Bone marrow (tissue), 2 donors: ENCODE measurements at places on chromosomes 6 and 20.

- DNase-seq: no peak
Observed at GRCh38 chr6:28980137-28980851, 24.8 kb downstream of the ZNF311 start.

DNA sequence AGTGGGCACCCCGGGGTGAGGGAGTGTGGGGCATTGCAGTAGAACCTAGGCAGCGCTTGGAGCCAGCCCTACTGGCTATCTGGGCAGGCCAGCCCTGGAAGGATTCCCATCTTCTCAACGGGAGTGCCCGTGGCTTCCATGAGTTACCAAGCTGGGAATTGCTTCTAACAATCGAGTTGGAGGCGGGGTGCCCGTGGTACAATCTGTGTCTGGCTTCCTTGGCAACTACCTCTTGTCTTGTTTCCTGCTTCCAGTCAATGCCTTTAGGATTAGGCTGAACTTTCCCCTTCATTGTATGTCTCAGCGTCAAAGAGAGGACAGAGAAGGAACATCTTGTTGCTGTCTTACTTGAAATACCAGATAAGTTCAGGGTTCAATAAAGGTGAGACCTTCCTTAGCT, 33.3 kb downstream of the PPP1R14C start:
- no peak for DNase-seq

- no peak for DNase-seq
Observed at GRCh38 chr6:96613291-96613999, 50.5 kb downstream of the FHL5 start.

- DNase-seq: peak; percentile 76
Observed at GRCh38 chr6:32637219-32637880, at the start of gene HLA-DQA1. TSS of gene HLA-DQA1 (plus strand) at chr6:32637406. CDS start at chr6:32637459, 53 bp downstream.

GRCh38 chr6:69012211-69012610, 377.1 kb downstream of the ADGRB3 start:
- no peak for DNase-seq

GRCh38 chr6:29757701-29758293, 34.6 kb downstream of the HLA-F start:
- no peak for DNase-seq

DNA sequence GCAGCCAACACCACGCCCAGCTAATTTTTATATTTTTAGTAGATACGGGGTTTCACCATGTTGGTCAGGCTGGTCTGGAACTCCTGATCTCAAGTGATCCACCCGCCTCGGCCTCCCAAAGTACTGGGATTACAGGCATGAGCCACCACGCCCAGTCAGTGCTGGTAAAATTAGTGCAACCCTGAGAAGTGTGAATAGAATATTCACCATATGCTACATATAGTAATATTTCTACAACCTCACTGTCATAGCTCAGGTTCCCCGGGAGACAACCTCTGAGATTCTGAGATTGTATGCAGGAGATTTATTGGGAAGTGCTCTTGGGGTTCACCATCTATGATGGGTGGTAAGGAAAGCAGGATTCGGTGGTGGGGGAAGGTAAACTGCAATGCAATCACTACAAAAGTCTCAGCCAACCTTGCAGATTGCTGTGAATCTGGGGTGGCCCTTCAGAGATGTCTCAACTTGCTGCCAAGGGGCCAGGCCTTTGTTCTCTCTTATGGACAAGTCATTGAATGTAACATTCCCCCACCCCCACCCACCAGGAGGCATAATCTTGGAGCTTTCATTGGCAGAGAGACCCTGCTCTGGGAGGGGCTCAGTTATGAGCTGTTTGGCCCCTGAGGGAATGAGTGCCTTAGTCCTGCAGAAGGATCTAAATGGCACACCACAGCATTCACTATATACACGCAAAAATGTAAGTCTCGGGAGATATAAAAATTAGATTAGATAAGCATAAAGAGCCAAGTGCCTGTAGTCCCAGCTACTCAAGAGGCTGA, 34.0 kb upstream of the SEC63 start:
- DNase-seq: no peak
